Natural killer cell (primary cell): ENCODE measurements at places on chromosomes 16 and 17.

DNA sequence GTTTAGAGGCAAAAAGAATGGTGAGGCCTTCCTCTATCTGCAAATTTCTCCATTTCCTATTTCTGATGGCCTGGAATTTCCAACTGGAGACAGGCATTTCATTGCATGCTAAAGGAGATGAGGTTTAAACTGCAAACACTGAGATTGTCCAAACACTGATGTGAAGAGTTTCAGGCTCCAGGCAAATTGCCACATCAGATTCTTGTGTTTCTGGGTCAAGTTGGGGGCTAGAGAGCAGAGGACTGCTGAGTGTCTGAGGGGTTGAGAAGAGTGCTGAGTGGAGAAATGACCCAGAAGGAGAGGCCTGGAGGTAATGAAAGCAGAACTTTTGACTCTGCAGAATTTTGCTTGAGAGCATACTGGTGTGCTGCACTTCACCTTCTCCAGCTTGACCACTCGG is 216.7 kb upstream of the MPHOSPH6 start:
- H3K27me3 ChIP-seq = no peaks in the 10 kb centered on the region
- H3K36me3 ChIP-seq = no peaks in the 10 kb centered on the region
- DNase-seq = no peak
- no peak overlapping the region for H3K27ac ChIP-seq
- no peaks in the 10 kb centered on the region for H3K4me1 ChIP-seq

GRCh38 chr17:46811978-46812583 is 6.4 kb downstream of the WNT3 start:
- no peaks in the 10 kb centered on the region for H3K36me3 ChIP-seq
- no peak overlapping the region for H3K4me3 ChIP-seq
- H3K27me3 ChIP-seq = peaks cover 20% of the 10 kb centered on the region
- DNase-seq = no peak

DNA sequence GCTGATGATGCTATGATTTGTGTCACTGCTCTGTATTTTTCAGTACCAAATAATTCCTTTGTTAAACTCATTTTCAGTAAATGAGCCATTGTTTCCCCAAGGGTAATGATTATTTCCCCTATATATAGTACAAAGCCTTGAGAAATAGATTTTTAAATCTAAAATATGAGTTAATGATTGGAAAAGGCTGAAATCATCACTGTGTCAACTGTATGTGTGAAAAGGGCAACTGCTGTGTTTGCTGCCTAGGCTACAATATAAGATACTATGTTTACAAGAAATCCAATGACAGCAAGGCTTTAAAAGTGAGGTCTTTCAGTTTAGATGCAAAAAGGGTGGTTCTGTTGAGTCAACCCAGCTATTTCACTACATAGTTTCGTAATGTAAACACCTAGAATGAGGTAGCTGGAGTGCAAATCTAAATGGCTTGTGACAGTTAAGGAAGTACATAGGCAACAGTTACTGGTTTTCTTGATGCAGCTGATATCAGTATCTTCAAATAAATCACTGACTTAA is 15.3 kb downstream of the NLK start:
- H3K4me3 ChIP-seq = no peak overlapping the region
- DNase-seq = no peak
- no peak overlapping the region for H3K27ac ChIP-seq
- no peaks in the 10 kb centered on the region for H3K27me3 ChIP-seq
- no peaks in the 10 kb centered on the region for H3K4me1 ChIP-seq

DNA sequence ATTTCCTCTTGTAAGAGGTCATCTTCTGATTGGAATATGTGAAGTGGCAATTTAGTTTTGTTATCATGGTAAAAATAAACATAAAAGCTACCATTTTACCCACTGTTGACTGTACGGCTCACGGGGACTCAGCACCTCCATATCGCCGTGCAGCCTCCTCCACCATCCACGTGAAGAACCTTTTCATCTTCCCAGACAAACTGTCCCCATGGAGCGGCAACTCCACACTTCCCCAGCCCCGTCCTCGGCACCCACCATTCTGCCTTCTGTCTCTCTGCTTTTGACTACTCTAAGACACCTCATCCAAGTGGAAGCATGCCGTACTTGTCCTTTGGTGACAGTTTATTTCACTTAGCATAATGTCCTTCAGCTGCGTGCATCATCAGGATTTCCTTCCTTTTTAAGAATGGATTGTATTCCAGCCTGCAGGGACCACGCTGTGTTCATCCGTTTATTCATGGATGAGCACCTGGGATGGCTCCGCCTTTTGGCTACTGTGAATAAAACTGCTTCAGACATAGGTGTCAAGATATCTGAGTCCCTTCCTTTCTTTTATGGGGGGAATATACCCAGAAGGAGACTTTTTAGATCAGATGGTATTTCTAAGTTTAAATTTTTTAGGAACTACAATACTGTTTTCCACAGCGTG is 14.3 kb downstream of the FBXO31 start:
- H3K27me3 ChIP-seq = no peaks in the 10 kb centered on the region
- no peak for DNase-seq
- peaks cover 20% of the 10 kb centered on the region for H3K4me1 ChIP-seq
- H3K4me3 ChIP-seq = no peak overlapping the region
- no peaks in the 10 kb centered on the region for H3K36me3 ChIP-seq
- no peak overlapping the region for H3K27ac ChIP-seq

DNA sequence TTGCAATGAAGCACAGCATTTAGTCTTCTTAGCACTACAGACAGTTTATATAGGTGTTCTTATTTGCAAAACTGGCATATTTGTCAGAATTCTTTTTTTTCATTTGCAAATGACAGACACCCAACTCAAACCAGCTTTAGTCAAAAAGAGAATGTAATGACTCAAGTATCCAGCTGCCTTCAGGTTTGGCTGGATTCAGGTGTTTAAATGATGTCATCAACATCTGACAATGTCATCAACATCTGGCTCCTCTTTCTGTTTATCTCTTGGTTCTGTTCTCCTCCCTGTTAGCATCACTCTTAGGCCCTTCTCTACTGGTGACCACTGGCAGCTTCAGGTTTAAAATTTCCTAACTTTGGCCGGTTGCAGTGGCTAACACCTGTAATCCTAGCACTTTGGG is 18.9 kb downstream of the TMC5 start:
- DNase-seq = no peak
- H3K4me1 ChIP-seq = no peaks in the 10 kb centered on the region
- H3K27ac ChIP-seq = no peak overlapping the region
- no peak overlapping the region for H3K4me3 ChIP-seq
- no peaks in the 10 kb centered on the region for H3K36me3 ChIP-seq

GRCh38 chr17:39365242-39365641 is 36.2 kb downstream of the FBXL20 start:
- H3K4me3 ChIP-seq = no peak overlapping the region
- no peaks in the 10 kb centered on the region for H3K4me1 ChIP-seq
- H3K27me3 ChIP-seq = no peaks in the 10 kb centered on the region
- no peaks in the 10 kb centered on the region for H3K36me3 ChIP-seq

GRCh38 chr16:75506574-75506973 is 11.3 kb upstream of the CHST6 start:
- no peak for DNase-seq
- no peak overlapping the region for H3K27ac ChIP-seq
- H3K4me1 ChIP-seq = no peaks in the 10 kb centered on the region
- no peaks in the 10 kb centered on the region for H3K27me3 ChIP-seq
- no peak overlapping the region for H3K4me3 ChIP-seq
- no peaks in the 10 kb centered on the region for H3K36me3 ChIP-seq

DNA sequence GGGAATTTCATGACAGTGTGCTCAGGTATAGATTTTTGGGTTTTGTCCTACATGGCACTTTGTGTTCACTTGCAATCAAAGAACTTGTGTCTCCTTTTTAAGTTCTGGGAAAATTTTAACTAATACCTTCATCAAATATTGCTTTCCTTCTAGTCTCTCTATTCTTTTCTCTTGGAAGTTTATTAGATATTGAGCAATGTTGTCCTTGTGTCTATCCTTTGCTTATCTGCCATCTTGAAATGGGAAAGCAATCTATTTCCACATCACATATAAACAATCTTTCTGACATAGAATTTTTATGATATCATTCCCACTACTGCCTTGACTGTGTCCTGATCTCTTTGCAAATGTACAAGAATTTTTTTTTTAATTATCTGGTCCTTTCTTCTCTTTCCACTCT is 4.4 kb upstream of the ABCA9 start:
- no peaks in the 10 kb centered on the region for H3K27me3 ChIP-seq
- peaks cover 2% of the 10 kb centered on the region for H3K4me1 ChIP-seq
- no peaks in the 10 kb centered on the region for H3K36me3 ChIP-seq
- H3K27ac ChIP-seq = no peak overlapping the region
- H3K4me3 ChIP-seq = no peak overlapping the region
